Activated T-cell treated with anti-CD3 and anti-CD28 coated beads, Interleukin-2, amount 50 U/mL, for 72 hours (primary cell): ENCODE measurements at places on chromosomes 5 and 9. TPM values are rescaled to one million over a fixed set of nuclear protein-coding genes. Genes with fewer than 3 reads are reported as not detected.

PTGER4 gene
- total RNA-seq, result 59.5 TPM

DNA sequence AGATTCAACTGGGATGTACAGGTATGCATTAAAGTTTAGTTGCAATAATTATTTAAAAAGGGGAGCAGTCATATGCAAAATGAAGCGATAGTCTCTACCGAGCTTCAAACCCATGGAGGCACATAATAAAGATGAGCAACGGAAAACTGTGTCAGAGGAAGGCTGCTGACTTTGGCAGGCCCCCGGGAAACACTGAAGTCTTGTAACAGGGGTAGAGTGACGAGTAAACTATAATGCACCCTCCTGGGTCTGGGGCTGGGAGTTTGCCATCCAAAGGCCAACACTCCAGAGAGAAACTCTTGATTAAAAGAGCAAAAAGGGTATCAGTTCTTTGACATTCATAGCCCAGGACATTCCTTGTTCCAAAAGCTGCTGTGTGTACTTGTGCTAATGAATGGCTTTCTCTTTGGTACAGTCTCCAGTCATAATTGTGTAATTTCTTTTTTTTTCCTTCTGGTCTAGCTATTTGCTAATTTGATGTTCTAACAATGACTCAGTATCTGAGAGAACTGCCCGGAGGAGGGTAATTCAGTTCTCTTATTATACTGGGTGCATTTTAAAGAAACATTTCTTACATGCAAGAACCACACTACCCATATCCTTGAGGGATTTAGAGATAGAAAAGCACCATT is 59.2 kb downstream of the TNC start:
- no peaks in the 10 kb centered on the region for H3K36me3 ChIP-seq
- no peak for DNase-seq
- peaks cover 4% of the 10 kb centered on the region for H3K4me1 ChIP-seq
- no peak overlapping the region for H3K4me3 ChIP-seq
- peaks cover 67% of the 10 kb centered on the region for H3K27me3 ChIP-seq
- no peak overlapping the region for H3K27ac ChIP-seq

GRCh38 chr5:81749561-81750307 is 1.2 kb downstream of the SSBP2 start:
- H3K36me3 ChIP-seq, result peaks cover 6% of the 10 kb centered on the region
- peaks cover 9% of the 10 kb centered on the region for H3K27me3 ChIP-seq
- peak; percentile 70 for DNase-seq
- H3K4me3 ChIP-seq, result peak overlapping the region; percentile 93

FOXE1 gene
- 0.96 TPM for total RNA-seq

GRCh38 chr5:81751836-81752643 is 1.1 kb upstream of the SSBP2 start:
- H3K27ac ChIP-seq, result peak overlapping the region; percentile 76
- peaks cover 2% of the 10 kb centered on the region for H3K36me3 ChIP-seq
- peaks cover 9% of the 10 kb centered on the region for H3K27me3 ChIP-seq
- DNase-seq, result no peak

- H3K4me1 ChIP-seq, result no peaks in the 10 kb centered on the region
- no peaks in the 10 kb centered on the region for H3K36me3 ChIP-seq
- H3K4me3 ChIP-seq, result no peak overlapping the region
Observed at GRCh38 chr5:75617736-75618352, 6.6 kb downstream of the ANKDD1B start.

PCDHB3 gene
- total RNA-seq, result not detected

GRCh38 chr5:127960270-127960691 is 123.3 kb upstream of the SLC12A2 start:
- H3K4me1 ChIP-seq, result no peaks in the 10 kb centered on the region
- peak overlapping the region; percentile 32 for H3K27ac ChIP-seq
- H3K27me3 ChIP-seq, result no peaks in the 10 kb centered on the region
- no peak overlapping the region for H3K4me3 ChIP-seq
- DNase-seq, result no peak

EGFLAM gene
- not detected for total RNA-seq

DNA sequence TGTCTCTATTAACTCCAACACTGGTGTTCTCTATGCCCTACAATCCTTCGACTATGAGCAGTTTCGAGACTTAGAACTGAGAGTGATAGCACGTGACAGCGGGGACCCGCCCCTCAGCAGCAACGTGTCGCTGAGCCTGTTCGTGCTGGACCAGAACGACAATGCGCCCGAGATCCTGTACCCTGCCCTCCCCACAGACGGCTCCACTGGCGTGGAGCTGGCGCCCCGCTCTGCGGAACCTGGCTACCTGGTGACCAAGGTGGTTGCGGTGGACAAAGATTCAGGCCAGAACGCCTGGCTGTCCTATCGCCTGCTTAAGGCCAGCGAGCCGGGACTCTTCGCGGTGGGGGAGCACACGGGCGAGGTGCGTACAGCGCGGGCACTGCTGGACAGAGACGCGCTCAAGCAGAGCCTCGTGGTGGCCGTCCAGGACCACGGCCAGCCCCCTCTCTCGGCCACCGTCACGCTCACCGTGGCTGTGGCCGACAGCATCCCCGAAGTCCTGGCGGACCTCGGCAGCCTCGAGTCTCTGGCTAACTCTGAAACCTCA is 2.0 kb downstream of the PCDHGA11 start:
- no peak overlapping the region for H3K27ac ChIP-seq
- peaks cover 18% of the 10 kb centered on the region for H3K36me3 ChIP-seq
- H3K4me3 ChIP-seq, result no peak overlapping the region
- H3K27me3 ChIP-seq, result peaks cover 87% of the 10 kb centered on the region
- DNase-seq, result no peak

GRCh38 chr5:128346038-128346437 is 192.0 kb downstream of the FBN2 start:
- H3K27me3 ChIP-seq, result no peaks in the 10 kb centered on the region
- H3K4me3 ChIP-seq, result no peak overlapping the region
- no peaks in the 10 kb centered on the region for H3K36me3 ChIP-seq
- H3K4me1 ChIP-seq, result no peaks in the 10 kb centered on the region
- DNase-seq, result no peak

- H3K36me3 ChIP-seq, result peaks cover 4% of the 10 kb centered on the region
- H3K4me1 ChIP-seq, result peaks cover 45% of the 10 kb centered on the region
- peak; percentile 92 for DNase-seq
Observed at GRCh38 chr9:131393622-131394463, at the start of gene PRRC2B. PRRC2B (plus strand) TSS chr9:131394086; CDS start chr9:131430145, 36,059 bp downstream.

DNA sequence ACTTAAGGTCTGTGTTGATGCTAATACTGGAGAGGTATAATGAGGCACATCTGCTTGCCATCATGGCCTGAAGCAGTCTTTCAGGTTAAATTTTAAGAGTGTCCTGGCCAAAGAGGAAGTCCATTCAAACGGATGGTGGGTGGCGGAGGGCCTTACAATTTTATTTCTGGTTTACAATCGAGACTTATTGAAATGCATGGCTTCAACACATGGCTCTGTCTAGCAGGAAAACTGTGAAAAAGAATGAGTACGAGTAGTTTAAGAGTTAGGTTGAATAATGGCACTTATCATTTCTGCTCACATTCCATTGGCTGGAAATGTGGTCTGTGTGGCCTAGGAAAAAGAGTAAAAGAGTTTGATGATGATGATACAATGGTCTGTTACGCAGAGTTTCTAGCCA is 42.1 kb downstream of the LRRC70 start:
- no peak overlapping the region for H3K4me3 ChIP-seq
- no peaks in the 10 kb centered on the region for H3K27me3 ChIP-seq
- H3K36me3 ChIP-seq, result no peaks in the 10 kb centered on the region
- H3K27ac ChIP-seq, result no peak overlapping the region

C1QTNF3 gene
- total RNA-seq, result 5.1 TPM

LCN12 gene
- 1.4 TPM for total RNA-seq

DNA sequence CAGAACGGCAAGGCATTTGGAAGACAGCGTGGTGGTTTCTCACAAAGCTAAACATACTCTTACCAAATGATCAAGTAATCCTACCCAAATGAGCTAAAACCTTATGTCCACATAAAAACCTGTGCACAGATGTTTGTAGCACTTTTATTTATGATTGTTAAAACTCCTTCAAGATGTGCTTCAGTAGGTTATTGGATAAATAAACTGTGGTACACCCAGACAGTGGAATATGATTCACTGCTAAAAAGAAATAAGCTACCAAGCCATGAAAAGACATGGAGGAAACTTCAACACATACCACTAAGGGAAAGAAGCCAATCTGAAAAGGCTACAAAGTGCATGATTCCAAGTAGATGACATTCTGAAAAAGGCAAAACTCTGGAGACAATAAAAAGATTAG is 94.2 kb downstream of the FOXD1 start:
- no peak for DNase-seq
- peaks cover 2% of the 10 kb centered on the region for H3K36me3 ChIP-seq
- H3K27ac ChIP-seq, result no peak overlapping the region
- H3K27me3 ChIP-seq, result peaks cover 50% of the 10 kb centered on the region

GAPT gene
- total RNA-seq, result not detected

DNA sequence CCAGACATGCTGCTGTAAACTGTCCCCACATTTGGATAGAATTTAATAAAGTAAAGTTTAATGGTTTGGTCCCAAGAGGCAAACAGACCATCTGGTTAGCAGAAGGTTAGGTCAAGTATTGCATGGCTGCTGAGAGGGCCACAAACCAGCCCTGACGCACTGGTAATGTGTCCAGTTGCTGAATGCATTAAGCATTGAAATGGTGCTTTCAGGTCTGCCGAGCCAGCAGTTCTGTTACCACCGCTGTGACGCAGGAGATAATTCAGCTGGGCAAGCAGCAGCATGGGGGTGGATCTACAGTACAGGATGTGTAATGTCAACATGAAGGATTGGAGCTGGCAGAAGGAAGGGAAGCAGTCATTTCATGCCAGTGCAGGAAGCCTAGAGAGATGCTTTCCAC is 16.0 kb downstream of the ZNF462 start:
- no peaks in the 10 kb centered on the region for H3K27me3 ChIP-seq
- no peak overlapping the region for H3K27ac ChIP-seq
- H3K36me3 ChIP-seq, result no peaks in the 10 kb centered on the region
- no peak for DNase-seq

GRCh38 chr5:23579566-23579965 is 72.2 kb downstream of the PRDM9 start:
- H3K4me1 ChIP-seq, result no peaks in the 10 kb centered on the region
- no peaks in the 10 kb centered on the region for H3K27me3 ChIP-seq
- no peak overlapping the region for H3K4me3 ChIP-seq
- H3K36me3 ChIP-seq, result no peaks in the 10 kb centered on the region
- no peak for DNase-seq

- H3K4me1 ChIP-seq, result peaks cover 25% of the 10 kb centered on the region
- H3K27ac ChIP-seq, result no peak overlapping the region
- H3K36me3 ChIP-seq, result peaks cover 1% of the 10 kb centered on the region
- H3K4me3 ChIP-seq, result no peak overlapping the region
Observed at GRCh38 chr9:128917151-128917849, 3.5 kb upstream of the PHYHD1 start.

XRCC4 gene
- 12.3 TPM for total RNA-seq
